ENCODE measurements at places on chromosomes 12 and 14.

GRCh38 chr14:73025544-73025943, 1.4 kb downstream of the ZFYVE1 start:
- DNase-seq: no peak

DNA sequence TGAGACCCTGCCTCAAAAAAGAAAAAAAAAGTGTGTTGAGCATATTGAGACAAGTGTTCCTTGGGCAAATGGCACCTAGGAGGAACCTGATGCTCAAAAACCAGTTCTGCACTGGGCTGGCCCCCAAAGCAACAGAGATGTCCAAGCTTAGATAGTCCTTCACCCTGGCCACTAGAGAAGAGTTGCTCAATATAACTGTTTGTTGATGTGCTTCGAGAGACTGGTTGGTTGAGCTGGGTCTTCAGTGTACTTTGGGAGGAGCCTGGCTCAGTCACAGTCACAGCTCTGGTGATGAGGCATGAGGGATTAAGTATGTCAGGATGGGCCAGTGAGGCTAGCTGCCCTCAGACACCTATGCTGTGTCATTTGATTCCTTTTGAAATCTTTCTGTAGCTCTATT, 38.0 kb downstream of the SLC2A14 start:
- no peak for DNase-seq

DNA sequence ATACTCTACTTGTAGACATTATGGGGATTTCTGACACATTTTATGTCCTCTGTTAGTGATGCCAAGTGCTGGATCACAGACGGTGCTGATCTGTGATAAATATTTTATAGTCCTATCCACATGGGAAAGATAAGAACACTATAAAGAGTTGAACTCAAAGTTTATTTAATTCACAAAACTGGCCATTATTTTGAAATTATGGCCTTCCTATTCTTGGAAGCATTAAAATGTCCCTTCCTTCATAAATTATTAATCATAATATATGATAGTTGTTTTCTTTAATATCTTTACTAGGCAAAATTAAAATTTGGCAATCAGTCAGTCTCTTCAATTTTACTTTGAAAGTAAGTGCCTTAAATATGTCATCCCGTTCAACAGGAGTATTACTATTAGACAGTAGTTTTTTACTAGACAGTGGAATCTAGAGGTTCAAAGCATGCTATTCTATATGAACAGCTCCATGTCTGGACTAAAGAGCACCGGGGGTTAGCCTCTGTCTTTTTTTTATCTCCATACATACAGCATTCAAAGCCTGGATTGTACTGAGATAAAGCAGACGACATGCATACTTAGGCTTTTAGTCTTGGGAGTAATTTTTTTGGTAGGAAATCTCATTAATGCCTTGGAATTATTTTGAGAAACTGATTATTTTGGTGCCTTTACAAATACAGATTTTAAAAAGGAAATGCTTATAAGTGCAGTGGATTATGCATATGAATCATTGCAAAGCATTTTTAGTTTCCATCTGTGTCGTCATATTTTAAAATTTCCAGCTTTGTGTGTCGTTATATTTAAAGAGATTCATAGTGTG, 306.1 kb upstream of the RGS6 start:
- no peak for DNase-seq

GRCh38 chr12:49068879-49069506, 786 bp downstream of the RHEBL1 start:
- DNase-seq: no peak

DNA sequence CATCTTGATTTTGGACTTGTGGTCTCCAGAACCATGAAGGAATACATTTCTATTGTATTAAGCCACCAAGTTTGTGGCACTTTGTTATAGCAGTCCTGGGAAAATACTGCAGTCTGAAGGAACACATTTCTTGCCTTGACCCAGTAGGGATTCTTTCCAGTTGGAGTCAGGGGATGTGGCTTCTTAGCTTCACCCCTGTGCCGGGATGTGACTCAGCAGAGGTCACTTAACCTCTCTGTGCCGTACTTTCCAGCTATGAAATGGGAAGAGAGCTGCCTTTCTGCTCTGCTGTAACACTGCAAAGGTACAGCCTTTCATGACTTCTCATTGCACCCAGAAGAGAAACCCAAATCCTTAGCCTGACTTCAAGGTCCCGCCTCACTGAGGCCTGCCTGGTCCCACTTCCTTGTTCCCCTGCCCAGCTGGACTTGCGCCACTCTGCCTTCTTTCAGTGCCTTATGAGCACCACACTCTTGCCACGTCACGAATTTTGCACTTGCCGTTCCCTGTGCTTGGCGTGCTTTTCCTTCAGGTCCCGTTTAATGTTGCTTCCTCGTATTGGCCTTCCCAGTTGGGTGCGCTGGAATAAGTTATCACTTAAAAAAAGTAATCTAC, 24.2 kb downstream of the CHST11 start:
- no peak for DNase-seq

GRCh38 chr12:53659571-53659981, 16.3 kb downstream of the ATP5MC2 start:
- DNase-seq: no peak

- no peak for DNase-seq
These were observed 152.8 kb upstream of the DHRS4 start for GRCh38 chr14:23800811-23801210.

Measured in stimulated activated CD4-positive, alpha-beta T cell treated with anti-CD3 and anti-CD28 coated beads, Interleukin-4, amount 100 ng/mL, for 1 hour (primary cell).